Kidney (tissue), 22 donors: ENCODE measurements at places on chromosomes 6 and 20. TPM values are rescaled to one million over a fixed set of nuclear protein-coding genes. Genes with fewer than 3 reads are reported as not detected.
A peak's percentile ranks its signal among the peaks of the same experiment; 100 is the strongest.

- H3K27ac ChIP-seq, result no peak overlapping the region
- H3K36me3 ChIP-seq, result no peaks in the 10 kb centered on the region
- H3K27me3 ChIP-seq, result no peaks in the 10 kb centered on the region
Observed at GRCh38 chr6:46961232-46961631, 39.5 kb upstream of the ADGRF5 start.

DNA sequence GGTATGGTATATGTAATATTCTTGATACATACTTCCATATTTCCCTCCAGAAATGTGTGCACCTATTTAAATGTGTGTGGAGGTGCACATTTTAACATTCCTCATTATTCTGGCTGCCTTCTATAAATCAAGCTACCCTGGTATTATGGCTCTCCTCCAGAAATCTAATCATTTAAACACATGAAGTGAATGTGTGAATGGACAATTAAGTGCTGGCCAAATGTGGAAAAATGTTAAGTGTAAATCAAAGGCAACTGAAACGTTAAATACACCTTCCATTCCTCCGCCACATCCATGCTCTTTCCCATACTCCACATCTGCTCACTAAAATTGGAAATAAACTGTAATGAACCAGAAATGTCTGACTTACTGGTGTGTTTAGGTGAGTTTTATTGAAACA, 24.9 kb upstream of the ESR1 start:
- H3K4me1 ChIP-seq, result no peaks in the 10 kb centered on the region
- H3K36me3 ChIP-seq, result no peaks in the 10 kb centered on the region
- H3K27ac ChIP-seq, result no peak overlapping the region
- H3K4me3 ChIP-seq, result no peak overlapping the region
- no peaks in the 10 kb centered on the region for H3K27me3 ChIP-seq

DNA sequence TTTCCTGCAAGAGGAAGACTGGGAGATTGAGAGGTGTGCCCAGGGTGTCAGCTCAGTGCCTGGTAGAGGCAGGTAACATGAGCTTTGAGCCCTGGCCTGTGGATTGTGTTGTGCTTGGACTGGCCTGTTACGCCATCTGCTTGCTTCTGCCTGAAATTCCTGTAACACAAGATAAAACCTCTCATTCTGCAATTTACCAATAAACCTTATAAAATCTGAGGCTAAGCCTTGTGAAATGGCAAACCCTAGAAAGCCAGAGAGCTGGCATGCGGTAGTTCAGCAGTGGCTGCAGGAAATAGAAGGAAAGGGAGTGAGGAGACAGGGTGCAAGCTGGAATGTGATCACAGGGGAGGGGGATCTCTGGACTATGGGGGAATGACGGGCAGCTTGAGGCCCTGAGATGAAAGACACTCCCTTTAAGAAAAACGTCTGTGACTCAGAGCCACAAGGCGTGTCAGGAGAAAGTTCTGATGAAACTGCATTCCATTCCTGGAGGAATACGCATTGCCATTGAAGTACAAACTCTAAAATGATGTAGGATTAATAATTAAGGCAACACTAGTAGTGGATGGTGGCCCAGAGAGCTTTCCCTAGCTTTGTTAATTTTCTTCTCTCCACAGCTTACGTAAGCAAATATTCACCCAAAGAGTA, 26.3 kb upstream of the TFAP2A start:
- no peak overlapping the region for H3K4me3 ChIP-seq
- no peaks in the 10 kb centered on the region for H3K27me3 ChIP-seq
- no peaks in the 10 kb centered on the region for H3K36me3 ChIP-seq
- H3K27ac ChIP-seq, result no peak overlapping the region
- no peaks in the 10 kb centered on the region for H3K4me1 ChIP-seq

DNA sequence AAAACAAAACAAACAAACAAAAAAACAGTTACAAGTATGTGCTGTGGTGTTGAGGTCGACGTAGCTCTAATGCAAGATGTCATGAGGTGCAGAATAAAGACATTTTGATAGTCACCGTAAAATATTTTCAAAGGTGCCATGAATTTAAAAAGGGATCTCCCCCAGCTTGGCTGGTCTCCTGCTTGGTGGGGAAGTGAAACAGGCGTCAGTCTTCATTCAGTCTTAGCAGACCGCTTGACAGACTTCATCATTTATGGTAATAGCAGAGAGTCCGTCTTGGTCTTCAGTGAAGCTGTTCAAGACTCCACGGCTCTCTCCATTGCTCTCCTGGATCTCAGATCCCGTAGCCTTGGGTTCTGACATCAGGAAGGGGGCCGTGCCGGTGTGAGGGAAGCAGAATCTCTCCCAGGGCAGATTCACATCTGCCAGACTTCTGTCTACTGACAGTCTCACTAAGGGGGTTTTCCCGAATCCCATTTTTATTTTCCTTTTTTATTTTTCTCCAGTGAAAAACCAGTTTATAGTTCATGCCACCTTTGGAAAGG, 1.6 kb downstream of the SLC24A3 start:
- H3K36me3 ChIP-seq, result no peaks in the 10 kb centered on the region
- peaks cover 12% of the 10 kb centered on the region for H3K27me3 ChIP-seq
- no peak overlapping the region for H3K27ac ChIP-seq
- H3K4me1 ChIP-seq, result peaks cover 5% of the 10 kb centered on the region
- no peak for DNase-seq
- H3K4me3 ChIP-seq, result peak overlapping the region; percentile 52

DNA sequence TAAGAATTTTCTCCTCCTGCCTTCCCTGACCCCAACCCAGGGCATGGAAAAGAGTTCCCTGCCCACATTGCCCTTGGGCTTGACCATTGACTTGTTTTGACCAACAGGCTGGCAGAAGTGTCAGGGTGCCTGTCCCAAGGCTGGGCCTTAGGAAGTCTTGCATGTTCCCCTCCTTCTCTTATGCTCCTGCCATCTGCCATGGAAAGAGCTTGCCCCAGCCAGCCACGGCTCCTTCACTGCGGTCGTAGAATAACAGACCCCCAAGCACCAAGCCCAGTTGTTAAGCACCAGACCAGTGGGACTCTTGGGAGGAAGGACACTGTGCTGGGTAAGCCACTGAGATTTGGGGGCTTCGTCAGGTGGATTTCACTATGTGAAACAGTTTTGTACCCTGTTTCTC, 53.6 kb downstream of the SNX5 start:
- H3K27ac ChIP-seq, result no peak overlapping the region
- H3K36me3 ChIP-seq, result no peaks in the 10 kb centered on the region
- no peak overlapping the region for H3K4me3 ChIP-seq
- no peaks in the 10 kb centered on the region for H3K27me3 ChIP-seq
- H3K4me1 ChIP-seq, result peaks cover 3% of the 10 kb centered on the region
- DNase-seq, result no peak

DNA sequence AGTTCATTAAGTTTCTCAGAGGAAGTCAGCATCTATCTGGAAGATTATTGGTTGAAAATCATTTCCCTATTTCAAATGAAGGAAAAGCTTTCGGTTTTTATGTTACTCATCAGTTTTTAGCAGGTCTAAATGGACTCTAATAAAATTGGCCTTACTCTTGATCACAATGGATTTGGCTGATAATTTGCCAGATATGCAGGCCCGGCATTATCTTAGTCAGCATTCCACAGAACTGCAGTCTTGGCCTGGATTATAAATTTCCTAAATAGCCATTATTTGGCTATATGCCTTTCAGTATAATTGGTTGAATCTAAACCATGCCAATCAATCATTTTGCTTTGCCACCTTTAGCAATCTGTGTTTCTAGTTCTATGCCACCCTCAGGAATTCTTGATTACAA, 91.7 kb upstream of the KCNQ5 start:
- DNase-seq, result no peak
- H3K27me3 ChIP-seq, result no peaks in the 10 kb centered on the region
- no peaks in the 10 kb centered on the region for H3K36me3 ChIP-seq
- H3K27ac ChIP-seq, result no peak overlapping the region
- H3K4me1 ChIP-seq, result no peaks in the 10 kb centered on the region

DNA sequence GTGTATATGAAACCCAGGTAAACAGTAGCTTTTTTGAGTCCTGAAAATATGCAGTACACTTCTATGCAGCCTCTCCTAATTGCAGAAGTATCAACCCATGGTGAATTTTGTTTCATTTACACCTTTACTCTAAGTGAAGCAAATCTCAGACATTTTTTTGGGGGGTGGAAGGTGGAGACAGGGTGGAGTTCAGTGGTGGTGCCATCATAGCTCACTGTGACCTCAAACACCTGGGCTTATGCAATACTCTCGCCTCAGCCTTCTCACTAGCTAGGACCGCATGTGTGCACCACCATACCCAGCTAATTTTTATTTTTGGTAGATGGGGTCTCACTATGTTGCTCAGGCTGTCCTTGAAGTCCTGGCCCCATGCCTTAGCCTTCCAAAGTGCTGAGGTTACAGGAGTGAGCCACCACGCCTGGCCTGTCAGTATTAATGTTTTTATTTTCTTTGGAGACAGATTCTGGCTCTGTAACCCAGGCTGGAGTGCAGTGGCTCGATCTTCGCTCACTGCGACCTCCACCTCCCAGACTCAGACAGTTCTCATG, 80.3 kb downstream of the JARID2 start:
- no peak overlapping the region for H3K4me3 ChIP-seq
- H3K36me3 ChIP-seq, result no peaks in the 10 kb centered on the region
- H3K27ac ChIP-seq, result no peak overlapping the region
- H3K4me1 ChIP-seq, result no peaks in the 10 kb centered on the region
- no peaks in the 10 kb centered on the region for H3K27me3 ChIP-seq

GRCh38 chr6:139600919-139601475, 226.5 kb upstream of the CITED2 start:
- no peak overlapping the region for H3K27ac ChIP-seq
- no peaks in the 10 kb centered on the region for H3K27me3 ChIP-seq
- H3K36me3 ChIP-seq, result no peaks in the 10 kb centered on the region

- no peak overlapping the region for H3K27ac ChIP-seq
- no peaks in the 10 kb centered on the region for H3K4me1 ChIP-seq
- no peak overlapping the region for H3K4me3 ChIP-seq
- H3K36me3 ChIP-seq, result no peaks in the 10 kb centered on the region
- no peak for DNase-seq
Observed at GRCh38 chr6:141421378-141421777, 711.3 kb upstream of the GJE1 start.

DNA sequence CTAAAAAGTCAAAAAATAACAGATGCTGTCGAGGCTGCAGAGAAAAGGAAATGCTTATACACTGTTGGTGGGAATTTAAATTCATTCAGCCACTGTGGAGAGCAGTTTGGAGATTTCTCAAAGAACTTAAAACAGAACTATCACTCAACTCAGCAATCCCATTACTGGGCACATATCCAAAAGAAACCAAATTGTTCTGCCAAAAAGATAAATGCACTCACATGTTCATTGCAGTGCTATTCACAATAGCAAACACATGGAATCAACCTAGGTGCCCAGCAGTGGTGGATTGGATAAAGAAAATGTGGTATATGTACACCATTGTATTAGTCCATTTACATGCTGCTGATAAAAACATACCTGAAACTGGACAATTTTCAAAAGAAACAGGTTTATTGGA, 116.0 kb upstream of the VGLL2 start:
- H3K27me3 ChIP-seq, result no peaks in the 10 kb centered on the region
- H3K36me3 ChIP-seq, result no peaks in the 10 kb centered on the region
- no peak overlapping the region for H3K4me3 ChIP-seq
- H3K27ac ChIP-seq, result no peak overlapping the region
- no peak for DNase-seq

The FAXC gene
- total RNA-seq, result 1.4 TPM

The HSF2 gene
- total RNA-seq, result 9.5 TPM
